Effector memory CD8-positive, alpha-beta T cell (primary cell): ENCODE measurements at places on chromosomes 16 and 17.

- no peak for DNase-seq
Observed at GRCh38 chr17:54793271-54793670, 107.4 kb upstream of the TOM1L1 start.

DNA sequence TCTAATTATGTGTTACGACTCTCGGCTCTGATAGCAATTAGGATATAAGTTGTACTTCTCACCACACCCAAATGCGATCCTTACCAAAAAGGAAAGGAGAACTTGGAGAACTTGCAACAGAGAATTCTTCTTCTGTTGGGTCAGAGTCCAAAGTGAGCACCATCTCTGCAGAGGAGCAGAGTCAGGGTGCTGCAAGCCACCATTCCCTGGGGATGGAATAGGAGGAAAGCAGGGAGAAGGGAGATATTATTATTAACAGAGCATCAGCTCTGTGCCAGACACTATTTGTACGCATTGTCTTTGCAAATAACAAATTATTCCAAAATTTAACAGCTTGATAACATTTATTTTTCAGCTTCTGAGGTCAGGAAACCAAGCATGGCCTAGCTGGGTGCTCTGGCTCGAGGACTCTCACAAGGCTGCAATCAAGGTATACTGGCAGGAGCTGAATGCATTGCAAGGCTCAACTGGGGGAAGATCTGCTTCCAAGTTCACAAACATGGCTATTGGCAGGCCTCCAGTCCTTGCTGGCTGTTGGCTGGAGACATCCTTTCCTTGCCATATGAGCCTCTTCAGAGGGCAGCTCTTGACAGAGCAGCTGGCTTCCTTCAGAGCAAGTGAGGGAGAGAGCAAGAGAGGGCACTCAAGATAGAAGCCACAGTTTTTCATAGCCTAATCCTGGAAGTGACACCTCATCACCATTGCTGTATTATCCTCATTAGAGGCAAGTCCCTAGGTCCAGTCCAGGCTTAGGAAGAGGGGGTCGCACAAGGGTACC is 296.2 kb upstream of the CDH5 start:
- no peak for DNase-seq

DNA sequence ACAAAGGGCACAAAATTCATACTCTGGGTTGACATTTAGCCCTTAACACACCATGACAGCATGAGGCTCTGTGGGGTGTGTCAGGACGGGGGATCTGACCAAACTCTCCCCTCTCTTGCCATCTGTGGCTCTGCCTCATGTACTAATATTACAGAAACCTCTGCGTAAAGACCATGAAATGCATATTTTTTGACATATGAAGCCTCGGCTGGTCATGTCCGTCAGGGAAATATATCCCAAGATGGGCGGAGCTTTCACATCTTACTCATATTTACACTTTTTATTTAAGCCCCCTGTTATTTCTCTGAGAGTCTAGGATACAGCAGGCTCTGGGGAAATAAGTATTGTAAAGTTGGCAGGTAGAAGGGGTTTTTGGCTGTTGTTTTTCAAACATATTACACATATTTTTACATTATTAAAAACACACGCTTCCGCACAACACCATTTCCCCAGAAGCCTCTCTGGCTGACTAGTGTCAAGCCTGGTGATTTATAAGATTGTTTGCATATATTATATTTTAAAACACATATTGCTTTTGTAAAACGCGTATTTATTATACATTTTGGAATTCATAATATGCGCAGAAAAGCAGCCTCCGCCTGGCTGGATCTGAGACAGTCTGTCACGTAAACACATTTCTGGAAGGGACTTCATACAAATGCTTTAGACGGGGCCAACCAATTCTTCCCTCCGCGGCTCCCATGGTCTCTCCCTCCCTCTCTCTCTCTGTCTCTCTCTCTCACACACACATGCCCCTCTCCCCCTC is 237.7 kb upstream of the ZFHX3 start:
- DNase-seq = no peak

DNA sequence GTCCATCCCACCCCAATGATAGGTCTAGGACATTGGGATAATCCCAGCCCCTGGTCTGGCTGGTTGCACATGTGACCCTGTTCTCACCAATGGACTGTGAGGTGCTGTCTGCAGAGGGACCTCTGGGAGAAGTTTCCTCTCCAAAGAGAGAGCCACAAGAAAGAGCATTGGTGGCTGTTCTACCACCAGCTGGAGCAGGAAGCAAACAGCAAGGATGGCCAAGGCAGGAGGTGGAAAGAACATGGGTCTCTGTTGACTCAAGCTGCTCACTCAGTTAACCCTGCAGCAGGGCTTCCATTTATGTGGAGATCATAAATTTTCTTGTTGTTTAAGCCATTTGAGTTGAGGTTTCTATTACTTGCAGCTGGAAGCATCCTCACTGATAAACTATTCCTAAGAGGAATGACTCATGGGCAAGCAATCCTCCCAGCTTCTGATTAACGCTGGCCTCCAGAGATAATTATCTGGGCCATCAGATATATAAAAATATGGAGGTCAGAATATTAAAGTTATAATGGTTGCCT is 52.6 kb downstream of the CYB5B start:
- no peak for DNase-seq

DNA sequence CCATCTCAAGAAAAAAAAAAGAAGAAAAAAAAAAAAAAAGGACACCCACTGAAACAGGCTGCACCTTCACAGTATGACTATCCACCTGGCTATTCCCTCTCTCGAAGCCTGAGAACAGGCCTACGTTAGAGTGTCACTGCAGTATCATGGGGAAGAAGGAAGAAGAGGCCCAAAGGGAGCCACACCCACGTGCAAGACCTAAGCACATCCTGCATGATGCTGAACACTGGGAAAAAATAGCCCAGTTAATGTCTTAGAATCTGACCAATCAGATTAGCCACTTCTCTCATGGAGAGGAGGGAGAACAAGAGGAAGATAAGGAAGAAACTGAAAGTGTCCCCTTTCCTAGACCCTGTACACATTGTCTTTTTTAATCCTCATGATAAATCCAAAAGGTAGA is 19.5 kb upstream of the MED13 start:
- DNase-seq = no peak

DNA sequence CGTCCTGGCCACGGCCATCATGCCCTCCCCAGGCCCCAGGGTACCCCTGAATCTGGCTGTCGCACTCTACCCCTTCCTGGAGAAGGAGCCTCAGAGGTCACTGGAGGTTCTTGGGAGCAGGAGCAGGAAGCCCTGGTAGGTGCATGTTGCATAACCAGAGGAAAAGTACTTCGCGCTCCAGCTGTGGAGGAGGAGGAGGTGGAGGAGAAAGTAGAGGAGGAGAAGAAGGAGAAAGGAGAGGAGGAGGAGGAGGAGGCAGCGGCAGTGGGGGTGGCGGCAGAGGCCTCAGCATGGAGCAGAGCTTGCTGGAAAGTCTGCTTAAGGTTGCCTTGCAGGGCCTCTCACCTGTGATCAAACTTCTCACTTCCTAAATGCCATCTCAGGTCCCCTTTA is 61.8 kb downstream of the BAIAP2 start:
- no peak for DNase-seq

GRCh38 chr17:42214156-42214555 is 19.9 kb upstream of the GHDC start:
- DNase-seq = no peak

DNA sequence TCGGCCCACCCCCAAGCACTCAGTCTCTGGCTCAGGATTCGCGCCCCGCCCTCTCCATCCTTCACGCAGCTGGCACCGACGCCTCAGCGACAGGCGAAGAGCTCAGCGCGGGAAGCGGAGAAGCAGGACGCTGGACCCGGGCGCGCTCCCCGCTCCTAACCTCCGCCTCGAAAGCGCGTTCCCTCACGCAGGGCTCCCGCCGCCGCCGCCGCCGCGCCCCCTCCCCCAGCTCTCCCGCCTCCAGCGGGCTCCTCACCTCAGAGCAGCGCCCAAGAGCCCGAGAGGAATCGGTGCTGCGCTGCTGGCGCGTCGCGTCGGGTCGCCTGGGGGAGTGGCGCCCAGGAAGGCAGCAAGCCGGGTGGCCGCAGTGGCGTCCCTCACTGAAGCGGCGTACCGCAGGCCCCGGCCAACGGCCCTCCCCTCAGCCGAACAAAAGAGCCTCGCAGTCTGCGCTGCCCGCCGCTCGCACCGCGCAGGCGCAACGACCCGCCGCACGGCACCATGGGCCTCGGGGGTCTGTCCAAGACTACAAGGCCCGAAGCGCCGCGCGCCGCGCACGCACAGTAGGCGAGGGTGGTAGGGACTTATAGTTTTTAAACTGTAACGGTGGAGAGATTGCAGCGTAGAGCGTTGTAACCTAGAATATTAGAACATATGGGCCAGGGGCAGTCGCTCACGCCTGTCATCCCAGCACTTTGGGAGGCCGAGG is at the start of gene CBX1:
CBX1 (minus strand) TSS at position 467 of the 709 bp plus-strand sequence. CDS start 24,474 bp downstream, outside the sequence.
- DNase-seq = peak; percentile 91

GRCh38 chr17:5500247-5500588 is 13.9 kb downstream of the MIS12 start:
- no peak for DNase-seq

- DNase-seq = no peak
Observed at GRCh38 chr16:71249399-71249798, 18.9 kb upstream of the HYDIN start.

GRCh38 chr17:29054835-29055234 is 11.9 kb downstream of the PIPOX start:
- DNase-seq = no peak

DNA sequence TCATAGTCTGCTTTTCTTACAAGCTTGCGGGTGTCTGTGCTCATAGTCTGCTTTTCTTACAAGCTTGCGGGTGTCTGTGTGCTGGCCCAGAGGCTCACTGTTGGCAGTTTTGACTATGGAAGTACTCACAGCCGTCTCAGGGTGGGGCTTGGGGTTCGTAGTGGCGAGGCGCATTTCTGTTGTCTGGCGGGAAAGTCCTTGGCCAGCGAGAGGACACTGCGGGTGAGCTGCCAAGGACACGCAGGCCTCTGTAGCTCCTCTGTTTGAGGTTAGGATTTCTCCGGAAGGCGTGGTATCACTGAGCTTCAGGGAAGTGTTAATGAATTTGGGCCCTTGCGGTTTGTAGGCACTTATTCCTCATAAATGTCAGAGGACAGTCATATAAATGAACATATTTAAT is 13.5 kb downstream of the TBCD start:
- no peak for DNase-seq

DNA sequence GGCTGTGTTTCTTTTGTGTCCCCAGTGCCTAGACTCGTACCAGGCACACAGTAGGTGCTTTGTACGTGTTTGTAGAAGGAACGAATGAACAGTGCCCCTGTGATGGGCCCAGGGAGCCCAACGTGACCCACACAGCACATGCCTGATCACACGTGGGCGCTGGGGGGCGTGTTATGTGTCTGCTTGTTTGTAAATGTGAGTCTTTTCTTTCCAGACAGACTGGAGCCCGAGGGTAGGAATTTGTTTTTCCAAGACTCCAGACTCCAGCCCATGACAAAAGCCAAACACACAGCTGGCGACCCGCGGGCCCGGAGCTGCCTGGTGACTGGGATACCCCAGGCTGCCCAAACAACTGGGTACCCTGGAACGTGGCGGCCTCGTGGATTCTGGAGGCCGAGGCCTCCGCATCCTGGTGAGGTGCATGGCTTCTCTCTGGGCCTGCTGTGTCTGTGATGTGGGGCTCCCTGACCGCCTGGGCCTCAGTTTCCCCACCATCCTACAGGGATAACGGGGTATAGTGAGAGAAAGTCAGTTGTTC is 14.9 kb upstream of the CBFA2T3 start:
- DNase-seq = no peak
